ENCODE measurements at places on chromosomes 6 and 20. TPM values are rescaled to one million over a fixed set of nuclear protein-coding genes. Genes with fewer than 3 reads are reported as not detected.

The GRM1 gene
- 0.26 TPM for total RNA-seq

The PTGIS gene
- 0.16 TPM for total RNA-seq

The NKX2-4 gene
- total RNA-seq: 1.8 TPM

The VARS1 gene
- total RNA-seq: 38.9 TPM

The ZNF391 gene
- total RNA-seq: 2.7 TPM

The WFDC12 gene
- not detected for total RNA-seq

The MYMX gene
- total RNA-seq: not detected

The CDH4 gene
- not detected for total RNA-seq

The PMEPA1 gene
- total RNA-seq: 2.4 TPM

The PCK1 gene
- 0.32 TPM for total RNA-seq

The PLCG1 gene
- total RNA-seq: 85.8 TPM

The C6orf58 gene
- not detected for total RNA-seq

The IL17A gene
- total RNA-seq: not detected

The HAO1 gene
- total RNA-seq: not detected

The HS3ST5 gene
- total RNA-seq: 0.42 TPM

The ISM1 gene
- total RNA-seq: 4.8 TPM

The BMP2 gene
- total RNA-seq: 0.26 TPM

The DZANK1 gene
- total RNA-seq: 2.7 TPM

The TMEM244 gene
- total RNA-seq: not detected

The AIF1 gene
- not detected for total RNA-seq

The STXBP5 gene
- total RNA-seq: 39.9 TPM

The EPB41L1 gene
- 9.8 TPM for total RNA-seq

The ZNF831 gene
- total RNA-seq: not detected

The LY6G5C gene
- total RNA-seq: not detected

The TBX18 gene
- total RNA-seq: 13.4 TPM

The TGM3 gene
- not detected for total RNA-seq

The MAN1A1 gene
- 1.3 TPM for total RNA-seq

The ZBTB12 gene
- 2.2 TPM for total RNA-seq

The HLA-DRA gene
- total RNA-seq: 10.0 TPM

The SEMG1 gene
- total RNA-seq: not detected

The WFDC10B gene
- not detected for total RNA-seq

The SRSF12 gene
- 0.21 TPM for total RNA-seq

The MUC21 gene
- not detected for total RNA-seq

The GINS1 gene
- total RNA-seq: 14.8 TPM

The CTAGE9 gene
- not detected for total RNA-seq

The ZBTB24 gene
- 15.8 TPM for total RNA-seq

The SLC22A3 gene
- not detected for total RNA-seq

The CFB gene
- not detected for total RNA-seq

All from SK-MEL-5 (cell line).